ENCODE measurements at places on chromosomes 3 and 15. TPM values are rescaled to one million over a fixed set of nuclear protein-coding genes. Genes with fewer than 3 reads are reported as not detected.

The SCN5A gene
- polyA plus RNA-seq: not detected

DNA sequence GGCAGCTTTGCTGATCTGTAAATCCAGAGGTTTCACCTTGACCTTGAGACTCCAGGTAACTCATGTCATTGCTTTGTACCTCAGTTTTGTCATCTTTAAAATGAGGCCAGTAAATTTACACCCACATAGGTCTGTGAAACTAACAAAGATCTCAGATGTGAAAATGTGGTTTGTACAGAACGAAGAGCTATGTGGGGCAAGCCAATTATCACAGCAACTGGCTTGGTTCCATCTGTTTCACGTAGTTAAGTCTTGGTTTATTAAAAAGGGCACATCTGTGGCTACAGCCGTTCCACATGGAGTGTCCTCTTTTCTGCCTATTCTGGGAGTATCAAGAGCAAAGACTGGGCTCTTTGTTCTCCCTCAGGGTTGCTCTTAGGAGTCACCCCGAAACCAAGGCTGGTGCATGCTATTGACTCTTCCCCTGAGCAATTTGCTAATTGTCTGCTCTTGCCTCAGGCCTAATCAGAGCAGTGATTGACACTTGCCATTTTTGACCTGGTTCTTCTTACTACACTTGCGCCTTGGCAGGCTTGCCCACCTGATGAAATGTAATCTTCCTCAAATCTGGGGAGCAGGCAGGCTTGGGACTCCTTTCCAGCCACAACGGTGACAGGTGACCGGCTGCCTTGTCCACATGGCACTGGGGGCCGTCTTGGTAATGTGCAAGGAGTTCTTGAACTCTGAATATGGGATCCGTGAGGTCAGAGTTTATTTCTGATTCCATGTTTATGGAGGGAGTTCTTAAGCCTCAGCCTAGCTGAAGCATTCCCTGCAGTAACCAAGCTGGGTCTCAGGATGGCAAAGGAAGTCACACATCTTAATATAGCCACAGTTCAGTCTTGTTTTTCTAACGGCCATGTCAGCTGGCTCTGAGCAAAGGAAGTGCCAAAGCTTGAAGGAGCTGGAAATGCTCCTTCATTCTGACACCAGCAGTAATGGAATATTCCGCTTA, 40.1 kb downstream of the EAF1 start:
- peaks cover 2% of the 10 kb centered on the region for H3K36me3 ChIP-seq
- no peak overlapping the region for H3K4me3 ChIP-seq
- no peak overlapping the region for H3K27ac ChIP-seq
- H3K27me3 ChIP-seq: no peaks in the 10 kb centered on the region

- no peaks in the 10 kb centered on the region for H3K27me3 ChIP-seq
- no peaks in the 10 kb centered on the region for H3K4me1 ChIP-seq
- DNase-seq: no peak
- H3K36me3 ChIP-seq: no peaks in the 10 kb centered on the region
- H3K4me3 ChIP-seq: no peak overlapping the region
Observed at GRCh38 chr3:85270488-85270887, 311.7 kb downstream of the CADM2 start.

- no peaks in the 10 kb centered on the region for H3K36me3 ChIP-seq
- no peak overlapping the region for H3K4me3 ChIP-seq
- DNase-seq: no peak
- H3K27ac ChIP-seq: no peak overlapping the region
Observed at GRCh38 chr3:29338377-29338776, 57.5 kb downstream of the RBMS3 start.

DNA sequence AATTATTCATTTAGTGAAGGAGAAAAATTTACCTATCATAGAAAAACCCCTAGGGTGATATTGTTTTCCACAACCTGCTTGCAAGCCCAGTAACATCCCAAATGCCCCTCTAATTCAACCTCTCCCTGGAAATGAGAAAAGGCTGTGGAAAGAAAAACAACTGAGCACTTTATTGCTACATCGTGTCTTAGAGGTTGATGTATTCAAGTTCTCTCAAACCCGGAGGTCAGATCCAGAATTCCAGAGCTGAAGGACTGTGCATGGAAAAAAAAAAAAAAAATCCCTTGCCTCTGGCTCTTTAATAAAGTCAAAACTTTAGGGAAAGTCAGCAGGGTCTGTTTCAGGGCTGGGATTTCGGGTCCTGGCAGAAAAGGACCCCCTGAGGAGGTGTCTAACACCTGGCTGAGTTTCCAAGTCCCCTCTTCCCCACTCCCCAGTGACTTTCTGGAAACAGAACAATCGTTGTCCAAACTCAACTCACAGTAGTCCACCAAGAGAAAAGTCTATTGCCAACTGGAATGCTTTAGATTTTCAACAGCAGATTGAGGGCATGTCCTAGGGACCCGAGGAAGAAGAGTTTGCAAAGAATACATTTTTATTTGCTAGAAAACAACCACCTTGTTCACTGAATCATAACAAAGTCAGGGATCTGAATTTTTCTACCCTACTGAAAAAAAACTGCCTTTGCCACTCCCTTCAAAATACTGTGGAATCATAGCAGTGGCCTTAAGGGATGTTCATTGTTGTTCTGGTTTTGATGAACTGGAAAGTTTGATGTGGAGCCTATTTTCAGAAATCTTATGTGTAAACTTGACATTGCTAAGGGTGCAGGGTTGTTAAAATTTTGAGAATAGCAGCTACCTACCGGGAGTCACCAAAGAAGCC, 207.5 kb upstream of the ADAMTS9 start:
- H3K4me1 ChIP-seq: no peaks in the 10 kb centered on the region
- no peak for DNase-seq
- no peak overlapping the region for H3K4me3 ChIP-seq
- H3K27me3 ChIP-seq: no peaks in the 10 kb centered on the region
- no peaks in the 10 kb centered on the region for H3K36me3 ChIP-seq

- peaks cover 17% of the 10 kb centered on the region for H3K36me3 ChIP-seq
- no peak for DNase-seq
- H3K27ac ChIP-seq: no peak overlapping the region
- peaks cover 12% of the 10 kb centered on the region for H3K4me1 ChIP-seq
Observed at GRCh38 chr3:17730318-17730967, 12.0 kb downstream of the TBC1D5 start.

DNA sequence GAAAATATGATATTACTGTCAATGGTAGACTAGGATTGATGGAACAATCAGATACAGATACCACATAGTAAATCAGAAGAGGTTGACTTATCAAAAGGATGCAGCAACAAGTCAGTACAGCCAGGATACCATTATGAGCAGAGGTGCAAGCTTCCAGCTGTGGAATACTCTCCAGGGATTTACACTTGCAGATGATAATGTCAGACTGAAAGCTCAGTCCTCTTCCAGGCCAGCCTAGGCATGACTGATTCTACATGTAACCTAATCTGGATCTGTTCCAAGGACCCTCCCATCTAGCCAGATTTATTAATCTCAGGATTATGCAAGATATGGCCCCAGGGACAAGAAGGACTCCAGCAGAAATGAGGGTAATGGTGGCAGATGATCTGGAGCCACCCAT, 8.2 kb downstream of the FILIP1L start:
- DNase-seq: no peak
- no peaks in the 10 kb centered on the region for H3K27me3 ChIP-seq
- no peaks in the 10 kb centered on the region for H3K4me1 ChIP-seq
- no peak overlapping the region for H3K27ac ChIP-seq
- no peak overlapping the region for H3K4me3 ChIP-seq
